ENCODE measurements at places on chromosomes 7 and 10.

- DNase-seq = peak; percentile 87
These were observed 15.5 kb downstream of the LZTS2 start for GRCh38 chr10:101014966-101015581.

DNA sequence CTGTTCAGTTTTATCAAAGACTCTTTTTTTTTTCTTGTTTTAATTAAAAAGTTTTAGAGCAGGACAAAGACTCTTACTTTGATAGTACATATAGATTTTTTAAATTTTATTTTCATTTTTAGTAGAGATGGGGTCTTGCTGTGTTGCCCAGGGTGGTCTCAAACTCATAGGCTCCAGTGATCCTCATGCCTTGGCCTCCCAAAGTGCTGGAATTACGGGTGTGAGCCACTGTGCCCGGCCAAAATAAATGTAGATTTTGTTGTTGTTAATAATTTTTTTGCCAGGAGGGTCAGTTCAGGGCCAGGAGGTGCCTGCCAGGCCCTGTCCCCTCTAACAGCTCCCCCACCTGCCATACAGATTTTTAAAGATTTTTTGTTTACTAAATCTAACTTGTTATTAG, 17.0 kb downstream of the DENND10 start:
- DNase-seq = no peak

- DNase-seq = no peak
These were observed 81.0 kb downstream of the MYL10 start for GRCh38 chr7:101547916-101548661.

DNA sequence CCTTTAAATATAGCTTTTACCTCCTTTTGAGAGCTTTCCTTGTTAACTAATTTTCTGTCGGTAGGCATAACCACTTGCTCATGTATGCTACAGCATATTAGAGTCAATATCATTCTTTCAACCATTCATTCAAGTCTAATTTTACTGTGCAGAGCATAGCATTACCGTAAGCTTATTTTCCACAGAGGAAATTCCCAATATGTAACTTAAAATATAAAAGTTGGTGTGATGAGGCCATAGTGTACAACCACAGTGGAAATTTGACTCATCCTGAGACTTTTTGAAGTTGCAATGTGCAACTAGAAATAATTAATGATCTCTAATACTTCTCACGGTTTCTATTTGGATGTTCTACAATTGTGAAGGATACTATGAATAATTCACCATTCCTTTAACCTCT, 80.6 kb upstream of the KLF6 start:
- DNase-seq = no peak

GRCh38 chr10:58514111-58514770, 1.6 kb downstream of the BICC1 start:
- no peak for DNase-seq

GRCh38 chr7:140645166-140645900, 4.7 kb upstream of the DENND2A start:
- peak; percentile 57 for DNase-seq

- no peak for DNase-seq
These were observed 349.8 kb downstream of the PHTF2 start for GRCh38 chr7:78148166-78148894.

Measured in H54 (cell line).